ENCODE measurements at places on chromosomes 12 and 14.

DNA sequence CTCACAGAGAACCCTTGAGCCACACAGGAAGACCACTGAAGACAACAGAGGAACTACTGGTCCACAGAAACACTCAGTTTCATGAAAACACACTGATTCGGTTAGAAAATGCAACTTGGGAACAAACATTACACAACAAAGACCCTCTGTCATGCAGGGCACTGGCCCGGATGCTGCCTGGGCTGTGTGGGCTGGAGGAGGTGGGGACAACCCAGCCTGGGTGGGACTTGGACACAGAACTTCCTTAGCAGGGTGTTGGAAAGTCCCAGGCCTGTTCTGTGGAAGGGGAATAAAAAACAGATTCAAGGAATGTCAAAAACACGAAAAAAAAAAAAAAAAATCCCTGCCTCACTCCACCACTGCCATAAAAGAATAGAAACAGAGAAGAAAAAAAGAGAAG lies 181.0 kb downstream of the MON2 start:
- no peak for DNase-seq

GRCh38 chr14:57732463-57733285 lies 133.2 kb downstream of the SLC35F4 start:
- DNase-seq = no peak

- no peak for DNase-seq
Observed at GRCh38 chr14:88825503-88825902, 1.1 kb downstream of the TTC8 start.

DNA sequence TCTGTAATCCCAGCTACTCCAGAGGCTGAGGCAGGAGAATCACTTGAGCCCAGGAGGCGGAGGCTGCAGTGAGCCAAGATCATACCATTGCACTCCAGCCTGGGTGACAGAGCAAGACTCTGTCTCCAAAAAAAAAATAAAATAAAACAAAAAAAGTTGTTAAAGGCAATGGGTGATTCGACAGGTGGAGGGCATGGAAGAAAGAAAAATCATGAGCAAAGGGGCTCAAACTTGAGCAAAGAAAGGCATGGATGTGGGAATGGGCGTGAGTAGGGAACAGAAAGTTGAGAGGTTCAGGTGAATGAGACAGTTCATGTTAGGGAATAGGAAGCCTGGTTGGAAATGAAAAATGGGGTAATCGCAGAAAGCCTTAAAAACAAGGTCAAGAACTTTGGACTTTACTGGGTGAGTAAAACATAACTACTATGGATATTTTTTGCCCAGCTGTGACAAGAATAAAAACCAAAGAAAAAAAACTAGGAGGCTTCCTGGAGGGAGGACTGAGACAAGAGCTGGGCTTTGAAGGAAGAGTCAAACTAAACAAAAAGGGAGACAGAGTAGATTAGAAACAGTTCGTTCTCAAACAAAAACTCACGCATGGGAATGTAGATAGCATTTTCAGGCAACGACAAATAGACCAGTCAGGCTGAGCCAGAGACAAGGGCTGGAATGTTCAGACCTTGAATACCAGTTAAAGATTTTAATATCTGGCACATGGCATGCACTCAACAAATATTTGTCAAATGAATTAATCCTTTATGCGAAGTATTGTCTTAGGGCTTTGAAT lies 18.8 kb downstream of the PYM1 start:
- peak; percentile 15 for DNase-seq

GRCh38 chr12:95942101-95942523 lies 302 bp downstream of the CCDC38 start:
- DNase-seq = no peak

- peak; percentile 46 for DNase-seq
Observed at GRCh38 chr14:88535149-88535548, 19.7 kb downstream of the PTPN21 start.

GRCh38 chr14:105502446-105503295 lies 11.6 kb downstream of the TEDC1 start:
- DNase-seq = no peak

DNA sequence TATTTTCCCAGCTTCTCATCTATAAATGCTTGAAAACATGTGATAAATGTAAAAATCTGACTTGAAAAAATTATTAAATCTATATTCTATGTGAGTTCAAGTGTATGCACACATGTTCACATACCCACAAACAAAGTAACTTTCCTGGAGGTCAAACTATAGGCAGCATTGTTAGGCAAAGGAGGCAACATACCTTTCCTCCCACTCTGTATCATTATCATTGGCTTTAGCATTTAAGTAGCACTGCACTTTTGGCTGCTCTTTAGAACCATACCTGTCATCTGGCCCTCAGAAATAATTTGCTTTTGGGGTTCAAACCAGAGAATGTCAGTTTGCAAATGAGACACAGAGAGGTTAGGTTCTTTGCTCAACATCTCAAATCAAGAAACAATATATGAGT lies 102.4 kb upstream of the CCDC196 start:
- no peak for DNase-seq

DNA sequence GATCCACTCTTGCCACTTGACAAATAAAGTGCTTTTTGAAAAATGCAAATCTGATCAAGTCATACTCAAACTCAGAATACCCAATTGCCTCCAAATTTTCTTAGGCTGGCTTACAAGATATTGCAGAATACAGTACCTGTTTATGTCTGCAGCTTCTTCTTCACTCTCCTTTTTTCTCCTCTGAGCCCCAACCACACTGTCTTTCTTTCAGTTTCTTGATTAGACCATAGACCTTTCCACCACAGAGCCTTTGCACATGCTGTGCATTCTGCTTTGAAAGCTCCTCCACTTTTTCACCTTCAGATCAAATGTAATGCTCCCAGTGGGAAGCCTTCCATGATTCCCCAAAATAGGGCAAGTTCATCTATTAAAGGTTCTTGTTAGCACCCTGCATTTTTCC lies 13.9 kb upstream of the GYS2 start:
- no peak for DNase-seq

DNA sequence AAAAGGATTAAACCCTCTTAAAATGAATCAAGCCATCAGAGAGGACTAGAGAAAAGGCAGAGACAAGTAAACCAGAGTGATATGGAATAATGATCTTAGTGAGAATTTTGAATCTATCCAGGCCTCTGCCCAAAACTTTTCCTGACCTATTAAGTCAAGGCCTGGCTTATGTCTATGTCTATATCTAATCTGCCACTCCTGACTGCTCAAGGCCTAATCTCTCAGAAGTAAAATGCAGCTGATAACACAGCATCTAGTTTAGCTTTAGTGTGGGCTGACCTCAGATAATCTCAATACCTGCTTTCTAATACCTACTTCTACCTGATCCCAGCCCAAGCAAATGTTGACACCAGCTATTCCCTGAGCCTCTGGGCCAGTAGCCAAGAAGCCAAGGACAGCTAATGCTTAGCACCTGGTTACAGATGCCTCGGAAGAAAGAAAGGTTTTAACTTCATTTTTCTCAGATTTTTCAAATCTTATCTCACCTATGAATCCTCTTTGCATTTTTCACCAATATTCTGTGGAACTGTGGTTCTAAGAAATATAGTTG lies 1472.5 kb upstream of the SEL1L start:
- DNase-seq = no peak

- DNase-seq = no peak
Observed at GRCh38 chr12:109625131-109625559, 51.6 kb downstream of the MVK start.

DNA sequence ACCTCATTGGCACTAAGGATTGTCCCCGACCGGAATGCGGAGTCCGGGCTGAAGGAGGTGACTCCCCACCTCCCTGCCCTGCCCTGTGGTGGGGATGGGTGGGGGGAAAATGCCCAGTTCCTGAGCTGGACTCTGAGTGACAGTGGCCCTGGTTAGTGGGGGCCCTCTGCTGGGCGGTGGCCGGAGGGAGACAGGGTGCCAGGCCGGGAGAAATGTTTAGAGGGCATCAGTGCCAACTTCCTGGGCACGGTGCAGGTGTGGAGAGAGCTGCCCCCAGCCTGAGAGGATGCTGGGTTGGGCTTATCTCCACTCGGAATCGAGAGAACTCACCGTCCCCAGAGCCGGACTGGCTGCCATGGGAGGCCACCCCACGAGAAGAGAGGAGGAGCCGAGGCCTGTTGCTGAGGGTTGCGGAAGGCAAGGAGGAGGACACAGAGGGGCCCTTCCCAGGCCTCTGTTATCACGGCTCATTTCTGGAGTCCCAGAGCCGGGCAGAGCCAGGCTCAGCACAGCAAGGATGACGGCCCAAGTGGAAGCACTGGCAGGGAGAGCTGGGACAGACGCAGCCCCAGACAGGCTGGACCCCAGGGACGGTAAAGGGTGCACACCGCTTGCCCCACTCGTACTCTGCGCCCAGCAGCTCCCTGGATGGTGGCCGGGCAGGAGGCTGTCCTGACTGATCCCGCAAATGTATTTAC lies 156.7 kb downstream of the KIF26A start:
- no peak for DNase-seq

- DNase-seq = no peak
Observed at GRCh38 chr12:68521848-68522502, 88.7 kb upstream of the RAP1B start.

GRCh38 chr12:52146822-52147366 lies 44.9 kb downstream of the KRT80 start:
- DNase-seq = no peak

- DNase-seq = no peak
Observed at GRCh38 chr12:109369831-109370230, 22.1 kb downstream of the MYO1H start.

DNA sequence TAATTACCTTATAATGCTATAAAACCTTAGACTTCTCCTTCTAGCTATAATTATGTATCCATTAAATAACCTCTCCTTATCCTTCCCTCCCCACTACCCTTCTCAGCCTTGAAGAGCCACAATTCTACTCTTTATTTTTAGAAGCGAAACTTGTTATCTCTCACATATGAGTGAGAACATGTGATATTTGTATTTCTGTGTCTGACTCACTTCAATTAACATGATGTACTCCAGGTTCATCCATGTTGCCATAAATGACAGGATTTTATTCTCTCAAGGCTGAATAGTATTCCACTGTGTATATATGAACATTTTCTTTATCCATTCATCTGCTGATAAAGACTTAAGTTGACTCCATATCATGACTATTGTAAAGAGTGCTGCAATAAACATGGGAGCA lies 485.6 kb downstream of the FLRT2 start:
- DNase-seq = no peak

DNA sequence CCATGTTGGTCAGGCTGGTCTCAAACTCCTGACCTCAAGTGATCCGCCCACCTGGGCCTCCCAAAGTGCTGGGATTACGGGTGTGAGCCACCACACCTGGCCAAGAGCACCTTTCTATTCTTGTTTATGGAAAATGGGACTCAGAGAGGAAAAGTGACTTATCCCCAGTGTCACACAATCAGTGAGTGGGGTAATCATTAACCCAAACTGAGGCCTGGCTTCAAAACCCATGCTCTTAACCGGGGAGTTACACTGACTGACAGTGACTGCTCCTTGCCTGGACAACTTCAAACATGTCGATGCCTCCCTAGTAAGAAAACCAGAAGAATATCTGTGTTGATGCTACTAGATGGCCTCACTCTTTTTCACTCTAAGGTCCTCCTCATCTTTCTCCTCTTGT lies 7.3 kb downstream of the CLEC7A start:
- DNase-seq = no peak

GRCh38 chr12:115032521-115032920 lies 348.5 kb upstream of the TBX3 start:
- no peak for DNase-seq

DNA sequence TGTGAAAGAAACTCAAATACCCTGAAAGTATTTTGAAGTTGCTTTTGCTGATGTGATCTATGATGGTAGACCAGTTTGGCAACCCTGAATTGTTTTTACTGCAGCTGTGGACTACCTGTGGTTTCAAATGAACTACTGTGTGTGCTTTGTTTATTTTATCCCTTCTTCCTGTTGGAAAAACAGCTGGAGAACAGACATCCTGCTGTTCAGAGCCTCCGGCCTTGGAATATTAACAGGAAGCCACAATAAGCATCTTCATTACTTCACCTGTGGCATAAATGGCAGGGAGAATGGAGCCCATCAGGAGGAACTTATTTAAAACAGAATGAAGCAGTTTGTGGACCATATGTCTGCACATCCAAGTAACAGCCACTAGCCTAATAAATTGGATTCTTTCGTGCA lies 104.8 kb downstream of the DUSP6 start:
- peak; percentile 15 for DNase-seq

DNA sequence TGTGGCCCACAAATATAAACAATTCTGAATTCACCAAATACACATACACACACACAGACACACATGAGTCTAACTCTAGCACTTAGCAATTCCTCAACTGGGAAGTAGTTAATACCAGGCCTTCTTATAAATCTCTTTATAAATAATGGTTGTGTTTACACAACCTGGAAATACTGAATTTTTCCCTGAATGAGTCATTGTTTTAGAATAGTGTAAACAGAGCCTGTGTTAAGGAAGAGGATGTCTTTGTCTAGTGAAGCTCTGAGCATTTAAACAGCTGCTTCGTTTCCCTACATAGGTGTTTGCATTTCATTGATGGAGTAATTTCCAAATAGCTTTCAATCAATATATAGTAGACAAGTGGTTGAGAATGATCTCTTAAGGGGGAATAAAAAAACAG lies 218.8 kb downstream of the BTG1 start:
- DNase-seq = no peak

DNA sequence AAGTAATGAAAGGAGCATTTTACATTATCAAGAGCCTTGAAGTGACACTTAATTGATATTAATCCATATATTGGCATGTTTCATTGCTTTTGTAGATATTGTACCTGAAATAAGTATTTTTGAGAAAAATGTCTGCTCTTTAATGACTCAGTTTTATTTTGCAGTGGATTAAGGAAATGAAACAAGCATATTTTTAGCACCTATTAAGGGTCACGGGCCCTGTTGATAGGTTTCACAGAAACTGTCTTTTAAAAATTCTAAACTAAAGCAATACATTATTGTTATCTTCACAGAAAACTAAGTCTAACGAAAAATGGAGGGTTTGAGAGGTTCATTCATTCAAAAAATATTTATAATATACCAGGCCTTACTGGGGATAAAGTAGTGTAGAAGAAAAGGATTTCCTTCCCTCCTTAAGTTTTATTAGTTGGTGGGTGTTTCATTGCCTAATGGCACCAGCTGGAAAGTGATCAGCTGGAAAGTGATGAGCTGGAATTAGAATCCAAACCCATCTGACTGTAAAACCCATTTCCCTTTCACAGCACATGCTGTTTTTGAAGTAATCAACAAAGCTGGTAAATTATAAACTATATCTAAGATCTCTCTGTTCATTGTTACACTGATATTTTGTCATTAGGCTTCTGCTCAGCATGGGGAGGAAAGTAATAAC lies 54.2 kb downstream of the PTPRQ start:
- DNase-seq = no peak

- DNase-seq = no peak
Observed at GRCh38 chr12:52170827-52171226, 21.0 kb downstream of the KRT80 start.

- DNase-seq = no peak
Observed at GRCh38 chr12:93002293-93003054, 73.4 kb upstream of the EEA1 start.

GRCh38 chr12:87107766-87108165 lies 851.6 kb upstream of the MGAT4C start:
- DNase-seq = no peak
